ENCODE measurements at places on chromosomes 12 and 14.

DNA sequence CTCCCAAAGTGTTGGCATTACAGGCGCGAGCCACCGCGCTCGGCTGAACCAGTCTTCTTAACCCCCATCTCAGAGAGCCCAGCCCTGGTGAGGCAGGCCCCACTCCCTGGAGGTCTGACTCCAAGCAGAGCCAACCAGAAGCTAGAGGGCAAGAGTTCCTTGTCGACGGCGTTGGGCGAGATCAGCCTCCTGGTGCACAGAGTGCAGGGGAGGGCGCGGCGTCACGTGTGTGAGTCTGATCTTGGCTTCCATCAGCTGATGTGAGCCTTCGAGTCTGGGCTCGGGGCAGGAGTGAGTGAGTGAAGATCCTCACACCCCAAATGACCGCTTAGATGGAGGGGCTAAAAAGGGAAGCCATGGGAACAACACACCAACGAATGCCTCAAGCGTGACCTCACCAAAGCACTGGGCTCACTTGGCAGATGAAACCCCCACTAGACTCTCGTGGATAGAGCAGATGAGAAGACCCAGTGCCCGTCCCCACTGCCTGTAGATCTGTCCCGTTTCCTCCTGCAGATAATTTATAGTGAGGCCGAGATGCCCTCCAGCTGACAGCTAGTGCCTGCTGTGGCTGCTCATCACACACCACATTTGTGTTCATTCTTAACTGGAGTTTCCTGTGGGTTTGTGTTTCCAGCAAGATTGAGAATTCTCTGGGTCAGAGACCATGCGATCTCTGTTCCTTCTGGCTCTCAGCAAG, 28.6 kb upstream of the ADGRD1 start:
- DNase-seq: no peak

DNA sequence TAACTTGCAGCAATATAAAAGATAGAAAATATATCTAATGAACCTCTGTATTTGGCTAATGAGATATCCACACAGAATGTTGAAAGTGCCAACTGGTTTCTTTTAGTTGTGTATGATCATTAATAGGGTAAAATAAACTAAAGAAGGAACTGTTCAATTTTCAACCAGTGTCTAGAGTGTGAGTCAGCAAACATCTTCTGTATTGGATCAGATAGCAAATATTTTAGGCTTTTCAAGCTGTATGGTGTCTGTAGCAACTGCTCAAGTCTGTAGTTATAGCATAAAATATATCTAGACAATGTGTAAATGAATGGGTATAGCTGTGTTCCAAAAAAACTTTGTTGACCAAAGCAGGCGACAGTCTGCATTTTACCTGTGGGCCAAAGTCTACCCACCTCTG, 23.5 kb upstream of the NOVA1 start:
- no peak for DNase-seq

DNA sequence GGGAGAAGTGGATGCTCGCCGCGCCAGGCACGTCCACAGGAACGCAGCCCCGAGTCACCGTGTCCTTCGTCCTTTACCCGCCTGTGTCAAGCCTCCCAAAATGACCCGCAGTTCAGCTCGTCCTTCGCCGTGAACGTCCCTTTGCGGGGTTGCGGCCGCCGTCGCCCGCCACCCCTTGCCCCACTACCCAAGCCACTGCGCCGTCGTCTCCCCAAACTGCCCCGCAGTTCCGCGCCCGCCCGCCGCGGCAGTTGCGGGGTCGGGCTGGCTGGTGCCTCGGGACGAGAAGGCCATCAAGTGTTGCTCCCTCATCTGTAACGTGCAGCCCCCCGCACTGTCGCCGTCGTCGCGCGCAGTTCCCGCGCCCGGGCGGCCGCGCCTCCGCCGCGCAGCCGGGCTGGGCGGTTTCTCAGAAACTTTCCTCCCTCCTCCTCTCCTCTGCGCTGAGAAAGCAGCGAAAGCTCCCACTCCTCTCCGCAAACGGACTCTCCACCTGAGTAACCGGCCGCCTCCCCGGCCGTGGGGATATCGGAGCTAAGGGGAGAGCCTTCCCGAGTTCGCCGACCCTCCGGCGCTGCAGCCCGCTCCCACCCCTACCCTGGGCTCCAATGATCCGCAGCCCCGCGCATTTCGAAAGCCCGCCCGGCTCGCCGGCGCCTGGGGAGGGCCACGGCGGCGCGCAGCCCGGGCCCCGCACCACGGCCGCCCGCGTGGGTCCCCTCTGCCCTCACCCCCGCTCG, 6.7 kb downstream of the CDKN1B start:
- DNase-seq: peak; percentile 59

DNA sequence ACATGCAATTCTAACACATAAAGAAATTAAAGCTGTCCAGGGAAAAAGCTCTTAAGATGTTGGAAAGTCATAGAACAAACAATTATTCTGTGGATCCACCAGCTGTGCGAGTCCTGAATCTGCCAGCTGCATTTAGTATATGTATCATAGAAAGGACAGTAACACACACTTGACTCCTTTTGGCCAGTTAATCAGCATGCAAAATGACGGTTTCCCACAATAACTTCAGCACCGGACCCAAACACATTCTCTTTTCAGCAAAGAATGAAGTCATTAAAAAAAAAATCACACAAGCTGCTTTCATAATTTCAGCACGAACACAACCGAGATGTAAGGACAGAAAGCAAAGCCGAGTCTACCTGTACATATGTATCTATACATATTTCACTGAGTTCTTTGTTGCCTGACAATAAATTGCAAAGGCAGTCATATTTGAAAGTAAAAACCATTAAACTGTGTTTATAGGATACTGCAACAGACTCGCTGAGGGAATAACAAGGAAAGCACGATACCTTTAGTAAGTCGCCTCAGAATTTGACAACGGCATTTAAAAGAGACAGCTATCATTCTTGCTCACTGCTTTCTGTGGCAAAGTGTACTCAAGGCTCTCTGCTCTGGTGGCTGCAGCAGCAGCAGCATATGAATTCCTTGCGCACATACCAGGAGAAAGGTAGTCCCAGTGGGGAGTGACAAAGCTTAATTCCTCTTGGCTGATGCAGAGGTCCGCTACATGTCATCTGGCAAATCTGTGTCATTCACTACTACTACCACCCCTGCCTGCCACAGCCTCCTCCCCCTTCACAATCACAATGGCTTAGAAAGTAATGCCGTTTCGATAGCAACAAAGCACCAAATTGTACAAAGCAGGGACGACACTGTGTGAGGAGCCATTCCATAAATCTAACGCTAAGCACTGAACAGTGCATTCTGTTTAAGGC, at the start of gene GRIP1:
Gene GRIP1 (minus strand): TSS at position 739 of the 938 bp plus-strand sequence. CDS start 172 bp downstream, at position 567.
- DNase-seq: no peak

- no peak for DNase-seq
These were observed 457.6 kb upstream of the RGS6 start for GRCh38 chr14:71474301-71475265.

DNA sequence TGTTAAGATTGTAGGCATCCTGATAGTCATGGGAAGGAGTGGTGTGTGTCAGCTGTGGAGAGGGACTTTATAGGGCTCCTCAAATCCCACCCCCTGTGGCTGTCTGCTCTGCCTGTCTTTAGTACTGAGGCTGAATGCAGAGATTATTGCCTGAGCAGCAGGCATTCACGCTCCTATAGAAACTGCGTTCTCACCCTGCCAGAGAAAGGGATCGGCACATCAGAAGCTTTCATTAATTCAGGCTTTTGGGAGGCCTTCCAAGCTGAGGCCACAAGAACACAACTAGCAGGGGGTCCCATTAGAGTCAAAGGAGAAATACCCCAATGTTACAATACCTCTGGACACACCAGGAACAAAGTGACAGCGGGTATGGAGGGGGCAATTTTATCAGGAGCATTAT, 12.6 kb downstream of the KCNK10 start:
- no peak for DNase-seq

GRCh38 chr14:61113561-61114225, 132.6 kb downstream of the SLC38A6 start:
- DNase-seq: no peak

- peak; percentile 66 for DNase-seq
These were observed 1519.3 kb upstream of the TMEM132C start for GRCh38 chr12:126747530-126748149.

DNA sequence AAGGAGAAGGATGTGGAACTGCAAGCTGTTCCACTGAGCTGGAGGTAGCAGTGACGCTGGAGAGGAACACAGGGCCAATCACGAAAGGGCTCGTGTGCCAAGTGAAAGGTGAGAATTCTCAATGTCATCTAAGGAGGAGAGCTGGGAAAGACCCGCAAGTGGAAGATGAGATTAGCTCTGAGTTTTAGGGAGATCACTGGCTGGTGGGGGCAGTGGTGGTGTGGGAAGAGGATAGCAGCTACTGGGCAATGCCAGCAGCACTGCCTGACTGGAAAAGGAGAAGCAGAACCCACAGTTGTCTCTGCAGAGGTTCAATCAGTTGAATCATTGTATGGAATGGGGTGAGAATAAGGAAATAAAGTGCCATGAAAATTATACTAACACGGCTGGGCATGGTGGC, 27.8 kb downstream of the SLC25A47 start:
- no peak for DNase-seq

- DNase-seq: no peak
These were observed 142.7 kb upstream of the SYT1 start for GRCh38 chr12:78721906-78722305.

DNA sequence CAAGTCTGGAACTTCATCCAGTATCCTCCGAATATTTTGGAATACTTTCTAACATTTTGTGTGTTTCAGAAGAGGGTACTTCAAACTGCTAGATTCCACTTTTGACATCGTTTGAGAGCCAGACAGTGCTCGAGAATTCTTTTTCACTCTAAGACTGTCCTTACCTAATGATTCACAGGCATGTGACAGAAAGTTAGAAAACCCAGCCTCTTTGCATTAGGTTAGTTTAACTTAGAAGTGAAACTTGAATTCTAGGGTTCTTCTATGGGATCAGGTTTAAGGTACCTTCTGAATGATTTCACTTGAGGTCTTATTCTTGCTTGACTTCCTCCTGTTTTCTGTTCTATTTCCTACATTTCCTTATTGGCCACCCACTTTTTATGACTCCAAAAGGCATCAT, 431.8 kb downstream of the SLC6A15 start:
- DNase-seq: no peak

GRCh38 chr12:89192429-89192828, 159.9 kb downstream of the DUSP6 start:
- DNase-seq: no peak

- no peak for DNase-seq
These were observed 13.9 kb upstream of the C12orf76 start for GRCh38 chr12:110062241-110062640.

DNA sequence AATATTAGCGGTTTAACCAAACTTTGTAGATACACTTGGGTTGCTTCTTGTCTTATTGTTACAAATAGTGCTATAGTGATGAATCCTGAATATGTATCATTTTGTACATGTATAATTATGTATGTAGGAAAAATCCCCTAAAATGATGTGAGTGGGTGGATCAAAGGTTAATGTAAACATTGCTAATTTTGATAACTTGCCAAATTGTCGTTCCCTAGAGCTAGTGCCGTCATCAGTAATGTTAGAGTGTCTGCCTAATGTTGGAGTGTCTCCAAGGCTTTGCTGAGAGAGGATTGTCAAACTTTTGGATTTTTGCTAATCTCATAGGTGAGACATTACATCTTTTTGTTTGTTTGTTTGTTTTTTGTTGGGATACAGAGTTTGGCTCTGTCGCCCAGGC, 44.4 kb downstream of the AEBP2 start:
- no peak for DNase-seq

GRCh38 chr14:49982501-49982951, 89.6 kb downstream of the ARF6 start:
- no peak for DNase-seq

- DNase-seq: no peak
These were observed 23.0 kb downstream of the KLRK1 start for GRCh38 chr12:10366875-10367274.

- no peak for DNase-seq
These were observed 102.8 kb downstream of the SLC16A7 start for GRCh38 chr12:59698600-59698999.

GRCh38 chr12:126337556-126338441, 1272.6 kb downstream of the AACS start:
- DNase-seq: no peak

DNA sequence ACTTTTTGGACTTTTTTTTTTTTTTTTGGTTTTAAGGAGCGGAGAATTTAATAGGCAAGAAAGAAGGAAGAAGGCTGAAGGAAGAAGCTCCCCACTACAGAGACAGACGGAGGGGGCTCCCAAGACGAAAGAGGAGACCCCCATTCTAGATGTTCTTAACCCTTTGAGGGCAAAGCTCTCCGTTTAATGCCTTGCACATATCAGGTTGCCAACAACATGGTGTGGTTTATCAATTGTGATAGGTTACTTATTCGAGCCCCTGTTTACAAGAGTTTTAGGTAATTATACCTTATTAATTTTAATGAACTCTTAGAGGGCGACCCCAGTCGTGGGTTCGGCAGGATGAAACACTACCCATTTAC, 1.2 kb upstream of the FBXO33 start:
- DNase-seq: no peak

DNA sequence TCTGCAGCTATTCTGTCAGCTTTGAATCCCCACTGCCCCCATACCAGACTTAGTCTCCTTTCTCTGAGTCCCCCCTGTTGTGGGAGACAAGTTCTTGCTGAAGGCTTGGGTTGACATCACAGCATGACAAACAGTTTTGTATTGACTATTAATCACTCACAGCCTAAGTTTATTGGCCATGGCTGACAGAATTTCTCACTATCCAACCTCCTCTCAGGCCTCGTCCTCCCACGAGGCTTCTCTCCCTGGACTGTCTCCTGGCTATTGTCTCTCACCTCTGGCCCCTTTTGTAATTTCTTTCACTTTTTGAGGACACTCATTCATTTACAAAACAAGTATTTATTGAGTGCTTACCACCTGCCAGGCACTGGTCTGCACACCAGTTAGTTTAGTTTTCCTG, 35.2 kb upstream of the DCD start:
- DNase-seq: no peak

DNA sequence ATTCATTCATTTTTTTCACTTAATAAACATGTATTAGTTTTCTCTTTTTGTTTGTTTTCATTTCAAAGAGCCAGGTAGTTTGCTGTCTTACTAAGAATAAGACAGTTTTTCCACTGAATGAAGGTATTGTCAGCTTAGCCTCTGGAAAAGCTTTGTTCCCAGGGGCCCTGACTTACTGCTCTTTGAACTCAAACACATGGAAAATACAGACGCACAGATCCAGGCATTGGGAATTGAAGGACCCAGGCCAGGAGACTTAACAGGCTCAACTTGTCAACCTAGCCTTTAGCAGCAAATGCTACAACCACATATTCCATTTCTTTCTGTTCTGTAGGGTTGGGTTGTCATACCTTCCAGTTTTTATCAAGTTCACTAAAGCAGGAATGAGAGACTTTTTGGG, 38.5 kb upstream of the SLCO1C1 start:
- DNase-seq: no peak

Data from activated T-cell treated with anti-CD3 and anti-CD28 coated beads, Interleukin-2, amount 50 U/mL, for 48 hours (primary cell).